Thymus (tissue), 14 donors: ENCODE measurements at places on chromosomes 7 and 10.
A peak's percentile ranks its signal among the peaks of the same experiment; 100 is the strongest.

GRCh38 chr10:25175527-25176420, 973 bp downstream of the GPR158 start:
- DNase-seq = no peak

GRCh38 chr10:50326757-50327701, 75.7 kb upstream of the ASAH2 start:
- DNase-seq = peak; percentile 9

DNA sequence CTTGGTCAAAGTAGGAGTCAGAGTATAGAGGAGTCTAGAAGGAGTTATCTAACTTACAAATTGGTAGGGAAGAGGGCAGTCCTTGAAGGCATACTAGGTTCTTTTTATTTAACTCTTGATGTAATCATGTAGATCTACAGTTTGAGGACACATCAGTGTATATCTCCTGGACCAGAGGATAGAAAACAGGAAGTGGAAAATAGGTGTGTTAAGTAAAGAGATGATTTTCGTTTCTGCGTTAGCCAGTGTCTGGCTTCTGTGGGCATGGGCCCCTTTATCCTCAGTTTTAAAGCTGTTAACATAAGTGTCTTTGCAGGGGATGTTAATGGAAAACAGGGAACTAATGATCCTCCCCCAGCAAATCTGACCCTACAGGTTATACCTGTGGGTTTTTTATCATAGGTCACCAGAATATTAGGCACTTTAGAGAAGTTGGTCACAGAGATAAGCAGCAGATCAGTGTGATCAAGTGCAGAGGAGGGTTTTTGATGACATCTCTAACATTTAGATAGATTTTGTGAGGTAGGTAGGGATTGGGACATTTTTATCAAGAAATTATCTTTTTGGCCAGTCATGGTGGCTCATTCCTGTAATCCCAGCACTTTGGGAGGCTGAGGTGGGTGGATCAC, 58.6 kb upstream of the PRSS1 start:
- DNase-seq = no peak

DNA sequence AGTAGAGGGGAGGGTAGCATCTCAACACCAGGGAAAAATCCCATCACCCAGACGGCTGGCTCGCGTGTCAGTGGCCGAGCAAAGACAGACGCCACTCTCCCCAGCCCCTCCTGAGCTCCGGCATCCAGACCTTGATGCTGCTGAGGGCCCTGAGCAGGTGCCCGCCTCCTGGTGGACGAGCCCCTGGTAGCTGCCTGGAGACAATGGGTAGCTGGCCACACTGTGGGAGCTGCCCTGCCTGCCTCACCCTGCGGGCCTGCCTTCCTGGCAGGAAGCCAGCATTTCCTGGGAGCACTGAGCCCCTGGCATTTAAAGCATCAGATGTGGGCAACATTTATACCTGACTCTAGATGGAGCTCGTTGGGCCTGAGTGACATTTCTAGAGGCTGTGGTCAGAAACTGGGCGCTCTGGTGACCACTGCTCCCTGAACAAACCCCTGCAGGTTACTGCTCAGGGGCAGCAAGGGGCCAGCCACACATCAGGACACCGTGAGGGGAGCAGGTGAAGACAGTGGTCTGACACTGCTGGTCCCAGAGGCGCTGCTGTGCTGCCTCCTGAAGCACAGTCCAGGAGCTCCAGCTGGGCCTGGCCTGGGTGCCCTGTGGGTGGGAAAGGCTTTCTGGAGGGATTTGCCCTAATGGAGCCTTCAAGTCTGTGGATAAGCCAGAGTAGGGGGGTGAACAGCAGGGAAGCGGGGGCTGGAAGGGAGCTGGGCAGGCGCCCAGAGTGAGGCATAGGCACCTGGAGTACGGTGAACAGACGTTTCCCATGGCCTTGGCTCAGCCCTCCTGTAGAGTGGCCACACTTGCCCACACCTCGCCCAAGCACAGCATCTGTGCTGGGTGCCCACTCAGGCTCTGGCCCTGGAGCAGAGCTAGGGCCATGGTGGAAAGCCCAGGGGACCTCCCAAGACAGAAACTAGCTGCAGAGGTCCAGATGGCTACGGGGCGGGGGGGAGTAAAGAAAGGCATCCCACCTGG, 138.7 kb downstream of the MAPK8 start:
- DNase-seq = no peak

- DNase-seq = no peak
Observed at GRCh38 chr10:75764974-75765788, 333.8 kb downstream of the LRMDA start.

DNA sequence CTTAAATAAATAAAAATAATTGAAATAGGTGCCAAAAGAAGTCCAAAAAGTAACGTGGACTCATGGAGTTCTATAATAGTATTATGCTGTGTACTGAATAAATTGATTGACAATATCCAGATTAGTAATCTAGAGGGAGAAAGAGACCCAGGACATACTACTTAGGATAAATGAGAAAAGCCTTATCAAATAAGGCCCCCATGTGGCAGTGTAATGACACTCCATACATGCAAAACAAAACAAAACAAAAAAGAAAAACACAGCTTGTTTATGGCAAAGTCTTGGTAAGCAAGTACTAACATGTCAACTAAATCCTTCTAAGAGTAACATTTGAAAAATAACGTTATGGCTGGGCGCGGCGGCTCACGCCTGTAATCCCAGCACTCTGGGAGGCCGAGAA, 3.6 kb upstream of the RUNDC3B start:
- no peak for DNase-seq

GRCh38 chr10:11387044-11387443, 224.4 kb downstream of the USP6NL start:
- no peak for DNase-seq

GRCh38 chr10:75717126-75717916, 285.9 kb downstream of the LRMDA start:
- no peak for DNase-seq

GRCh38 chr7:81267508-81267907, 348.7 kb upstream of the SEMA3C start:
- no peak for DNase-seq

- no peak for DNase-seq
Observed at GRCh38 chr10:87722716-87723115, 63.0 kb downstream of the PAPSS2 start.

DNA sequence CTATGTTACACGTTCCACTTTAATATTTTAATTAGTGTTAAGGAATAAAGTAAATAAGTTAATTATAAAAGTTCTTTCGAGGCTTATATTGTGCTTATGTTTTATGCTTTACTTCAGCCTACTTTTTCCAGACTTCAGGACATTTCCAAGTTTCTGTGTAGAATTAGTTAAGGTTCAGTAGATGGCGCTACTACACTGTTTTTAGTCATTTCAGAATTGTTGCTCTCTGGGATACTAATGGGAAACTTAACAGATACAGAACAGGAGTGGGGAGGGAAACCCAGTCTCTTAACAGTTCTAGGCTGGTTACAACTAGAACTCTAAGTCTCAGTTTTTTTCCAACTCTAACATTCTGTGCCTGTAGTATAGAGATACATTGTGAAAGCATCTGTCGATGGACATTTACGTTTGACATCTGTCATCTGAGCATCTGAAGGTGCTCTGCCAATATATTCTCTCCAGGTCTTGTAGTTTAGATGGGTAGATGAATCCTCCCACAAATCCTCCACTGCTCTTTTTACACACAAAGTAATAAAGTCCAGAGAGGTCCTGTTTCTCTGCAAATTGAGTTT, 56.8 kb upstream of the FAM171A1 start:
- no peak for DNase-seq

DNA sequence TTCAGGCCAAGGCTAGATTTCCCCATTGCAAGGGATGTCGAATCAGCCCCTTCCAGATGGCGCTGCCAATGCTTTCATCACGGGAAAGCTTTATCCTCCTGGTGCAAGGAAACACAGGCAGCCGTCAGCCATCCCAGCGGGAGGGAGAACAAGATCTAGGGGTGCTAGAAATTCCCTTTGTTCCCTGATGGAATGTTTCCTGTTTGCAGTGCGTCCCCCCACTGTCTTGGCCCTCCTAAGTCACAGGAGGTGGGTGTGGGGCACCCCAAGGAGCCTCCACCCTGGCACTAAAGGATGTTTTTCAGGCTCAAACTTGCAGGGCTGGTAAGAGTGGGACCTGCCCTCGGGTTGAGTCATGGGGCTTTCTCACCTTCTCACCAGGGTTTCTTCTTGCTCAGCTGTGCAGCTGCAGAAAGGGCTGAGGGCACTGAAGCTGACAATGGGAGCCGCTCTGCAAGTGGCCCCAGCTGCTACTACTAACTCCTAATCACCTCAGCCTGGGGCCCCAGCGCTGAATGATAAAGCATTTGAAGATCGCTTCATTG, 103.6 kb downstream of the PRPF18 start:
- DNase-seq = no peak

GRCh38 chr10:12782537-12782936, 219.0 kb downstream of the CCDC3 start:
- peak; percentile 8 for DNase-seq

DNA sequence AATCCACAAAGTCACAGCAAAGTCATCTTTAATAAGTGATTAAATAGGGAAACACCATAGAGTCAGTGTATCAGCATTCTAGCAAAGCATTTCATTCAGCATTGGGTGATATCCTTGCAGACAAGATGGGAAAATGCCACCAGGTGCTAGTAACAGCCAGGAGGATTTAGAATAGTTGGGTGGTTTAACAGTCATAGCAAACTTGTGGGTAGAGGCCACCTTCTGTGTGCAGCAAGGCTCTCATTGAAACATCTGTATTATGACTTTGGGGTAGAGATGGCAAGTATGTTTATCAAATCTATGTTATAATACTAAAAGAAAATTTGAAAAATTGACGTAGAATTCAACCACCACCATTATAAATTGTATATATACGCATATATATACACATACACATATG, 26.4 kb upstream of the ADO start:
- no peak for DNase-seq

- DNase-seq = no peak
Observed at GRCh38 chr10:51629934-51630639, 69.3 kb downstream of the CSTF2T start.

DNA sequence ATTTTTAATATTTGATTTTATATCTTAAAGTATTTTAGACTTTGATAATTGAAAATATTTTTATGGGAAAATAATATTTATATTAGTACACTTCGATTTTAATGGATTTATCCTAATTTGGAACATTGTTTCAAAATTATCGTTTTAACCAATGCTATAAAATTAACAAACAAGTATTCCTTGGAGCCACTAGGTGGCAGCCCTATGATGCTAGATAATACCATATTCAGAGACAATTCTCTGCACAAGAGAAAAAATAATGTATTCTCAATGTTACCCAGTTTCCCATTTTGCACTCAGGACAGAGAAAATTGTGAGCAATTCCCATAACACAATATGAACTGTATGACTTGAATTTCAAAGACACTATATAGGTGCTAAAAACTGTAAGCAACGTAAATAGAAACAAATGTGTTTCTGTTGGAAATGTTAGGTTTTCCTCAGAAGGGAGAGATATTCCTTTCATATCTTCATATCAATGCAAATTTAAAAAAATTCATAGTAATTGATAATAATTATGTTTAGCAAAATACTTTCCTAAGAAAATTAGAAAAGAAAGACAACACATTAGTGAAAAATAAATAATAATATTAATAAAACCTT, 237.8 kb downstream of the SEMA3E start:
- DNase-seq = no peak

DNA sequence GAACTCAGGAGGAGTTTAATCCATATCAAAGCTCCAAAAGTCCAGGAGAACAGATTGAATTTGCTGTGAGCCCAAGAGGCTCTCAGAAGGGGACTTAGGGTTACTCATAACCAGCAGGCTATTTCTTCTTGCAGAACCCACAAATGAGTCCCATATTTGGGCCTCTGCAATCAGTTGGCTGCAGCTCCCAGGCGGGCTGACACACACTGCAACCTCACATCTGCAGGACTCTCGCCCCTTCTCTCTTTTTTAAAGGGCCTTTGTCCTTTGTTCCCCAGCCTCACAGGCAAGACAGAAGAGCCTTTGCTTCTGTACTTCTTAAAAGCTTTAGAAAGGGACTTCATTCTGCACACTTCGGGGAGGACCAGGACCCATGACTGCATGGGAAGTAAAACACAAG, 26.7 kb downstream of the CREB3L2 start:
- DNase-seq = no peak

DNA sequence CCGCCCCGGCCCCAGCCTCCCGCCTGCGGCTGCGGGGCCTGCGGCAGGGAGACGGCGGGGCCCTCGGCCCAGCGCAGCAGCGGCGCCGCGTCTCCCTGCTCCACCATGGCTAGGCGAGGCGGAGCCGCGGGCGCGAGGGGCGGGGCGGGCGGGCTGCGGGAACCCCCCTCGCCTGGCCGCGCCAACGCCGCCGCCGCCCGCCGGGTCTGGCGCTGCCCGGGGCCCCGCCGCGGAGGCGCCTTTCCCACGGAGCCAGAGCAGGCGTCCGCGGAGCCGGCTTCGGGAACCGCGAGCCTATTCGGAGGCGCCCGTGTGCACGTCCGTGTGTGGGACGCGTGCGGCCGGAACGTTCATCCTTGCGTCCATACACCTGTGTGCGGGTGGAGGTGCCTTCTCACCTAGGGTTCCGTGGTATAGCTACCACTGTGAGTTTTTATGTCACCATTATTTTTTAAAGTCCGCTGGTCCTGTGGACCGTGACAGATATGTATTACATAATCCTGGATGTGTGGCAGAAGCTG, at the start of gene DENND11:
TSS of gene DENND11 (minus strand) at position 120 of the 521 bp plus-strand sequence. CDS start at position 107, 13 bp downstream.
- peak; percentile 17 for DNase-seq

DNA sequence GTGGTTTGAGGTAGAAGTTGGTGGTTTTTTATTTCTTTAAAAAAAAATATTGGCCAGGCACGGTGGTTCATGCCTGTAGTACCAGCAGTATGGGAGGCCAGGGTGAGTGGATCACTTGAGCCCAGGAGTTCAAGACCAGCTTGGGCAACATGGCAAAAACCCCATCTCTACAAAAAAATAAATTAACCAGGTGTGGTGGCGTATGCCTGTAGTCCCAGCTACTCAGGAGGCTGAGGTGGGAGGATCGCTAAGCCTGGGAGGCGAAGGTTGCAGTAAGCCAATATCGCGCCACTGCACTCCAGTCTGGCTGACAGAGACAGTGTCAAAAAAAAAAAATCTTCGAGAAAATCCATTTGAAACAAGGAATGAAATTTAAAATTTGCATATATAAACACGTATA, 1.1 kb downstream of the IL2RA start:
- DNase-seq = no peak

DNA sequence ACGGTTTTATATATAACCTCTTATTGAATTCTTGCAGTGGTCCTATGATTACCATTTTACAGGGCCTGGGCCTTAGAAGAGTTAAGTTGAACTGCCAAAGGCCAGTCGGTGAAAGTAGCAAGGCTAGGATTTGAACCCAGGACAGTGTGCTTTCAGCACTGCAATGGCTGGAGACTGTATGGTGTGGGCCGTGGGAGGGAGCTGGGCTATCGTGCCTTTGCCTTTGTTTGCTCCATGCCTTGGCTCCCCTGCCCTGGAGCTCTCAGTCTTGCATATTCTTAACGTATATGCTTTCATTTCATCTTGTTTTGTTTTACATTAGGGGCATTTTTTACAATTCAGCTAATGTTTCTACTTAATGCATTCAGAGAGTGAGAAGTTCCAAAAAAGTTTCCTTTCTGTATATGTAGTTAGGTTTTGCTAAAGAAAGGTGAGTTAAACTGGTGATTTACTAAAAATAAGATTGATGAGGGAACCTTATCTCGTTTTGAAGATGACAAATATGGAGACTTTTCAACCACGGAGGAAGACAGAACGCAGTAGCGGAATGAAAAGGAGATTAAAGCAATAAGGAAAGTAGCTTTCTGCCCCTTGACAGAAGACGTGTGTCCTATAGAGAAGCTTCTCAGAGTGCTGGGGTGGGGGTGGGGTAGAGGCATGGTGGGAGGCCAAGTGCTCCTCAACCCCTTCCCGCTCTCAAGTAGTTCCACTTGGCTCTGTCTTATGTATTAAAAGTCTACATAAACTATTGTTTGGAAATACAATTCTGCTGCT, 82.5 kb downstream of the RTKN2 start:
- no peak for DNase-seq
